CD4-positive, alpha-beta memory T cell (primary cell): ENCODE measurements at places on chromosomes 11 and 22. TPM values are rescaled to one million over a fixed set of nuclear protein-coding genes. Genes with fewer than 3 reads are reported as not detected.

DNA sequence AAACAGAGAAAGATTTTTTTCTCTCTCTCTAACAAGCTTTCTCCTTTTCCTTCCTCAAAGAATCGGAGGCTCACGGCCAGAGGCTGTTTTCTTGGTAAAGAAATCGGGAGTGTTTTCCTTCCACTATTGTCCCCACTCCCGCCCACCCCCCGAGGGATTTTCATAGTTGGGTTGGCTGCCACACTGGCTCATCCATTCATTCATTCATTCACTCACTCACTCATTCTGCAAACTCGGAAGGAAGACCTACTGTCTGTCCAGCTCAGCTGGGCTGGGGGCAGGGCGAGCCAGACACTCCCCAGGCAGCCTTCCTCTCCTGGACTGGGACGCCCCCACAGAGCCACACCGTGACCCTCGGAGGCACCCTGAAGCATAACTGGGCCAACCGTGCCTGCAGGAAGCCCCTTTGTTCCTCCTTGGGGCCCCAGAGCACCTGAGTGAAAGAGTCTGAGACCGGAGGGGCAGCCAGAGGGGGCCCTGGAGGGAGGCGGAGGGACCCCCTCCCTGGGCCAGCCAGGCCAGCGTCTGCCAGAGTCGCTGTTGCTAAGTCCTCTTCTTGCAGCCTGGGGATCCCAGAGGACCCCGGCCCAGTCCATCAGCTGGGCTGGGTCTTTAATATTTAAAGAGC, 17.0 kb downstream of the CDKN1C start:
- no peak for DNase-seq

DNA sequence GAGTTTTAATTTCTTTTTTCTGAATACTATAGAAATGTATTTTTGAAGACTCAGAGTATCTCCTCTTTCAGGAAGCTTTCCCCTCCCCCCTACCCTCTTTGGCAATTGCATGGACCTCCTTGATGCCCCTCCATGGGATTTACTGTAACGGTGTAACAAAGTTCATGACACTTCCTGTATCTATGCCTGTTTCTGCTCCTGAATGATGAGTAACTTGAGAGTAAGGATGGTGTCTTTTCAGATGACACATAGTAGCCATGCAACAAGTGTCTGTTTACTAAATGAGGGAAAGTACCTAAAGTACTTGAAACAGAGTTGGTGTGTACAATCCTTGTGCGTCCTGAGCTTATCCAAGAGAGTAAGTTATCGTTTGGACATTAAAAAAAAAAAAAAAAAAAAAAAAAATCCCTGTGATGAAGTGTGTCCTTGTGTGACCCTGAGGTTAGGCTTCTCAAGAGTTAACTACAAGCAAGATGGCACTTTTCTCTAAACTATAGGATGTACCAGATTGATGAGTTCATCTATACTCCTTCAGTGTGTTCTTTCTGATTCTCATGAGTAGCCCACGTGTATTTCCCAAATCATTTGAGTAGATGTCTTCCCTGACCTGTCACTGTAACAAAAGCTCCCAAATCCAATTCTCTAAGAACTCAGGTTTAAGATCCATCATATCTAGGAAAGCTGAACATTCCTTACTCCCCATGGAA, 7.4 kb downstream of the ETS1 start:
- no peak for DNase-seq

GRCh38 chr11:43547889-43548381, 132.6 kb upstream of the HSD17B12 start:
- DNase-seq, result no peak

The LRRC10B gene
- not detected for total RNA-seq

The SCGB1D2 gene
- not detected for total RNA-seq
